ENCODE measurements at places on chromosomes 4 and X.

- ATAC-seq: no peak
These were observed 48.1 kb downstream of the PCDH7 start for GRCh38 chr4:30768277-30768676.

GRCh38 chrX:118347736-118348135, 1.8 kb downstream of the WDR44 start:
- ATAC-seq: no peak

DNA sequence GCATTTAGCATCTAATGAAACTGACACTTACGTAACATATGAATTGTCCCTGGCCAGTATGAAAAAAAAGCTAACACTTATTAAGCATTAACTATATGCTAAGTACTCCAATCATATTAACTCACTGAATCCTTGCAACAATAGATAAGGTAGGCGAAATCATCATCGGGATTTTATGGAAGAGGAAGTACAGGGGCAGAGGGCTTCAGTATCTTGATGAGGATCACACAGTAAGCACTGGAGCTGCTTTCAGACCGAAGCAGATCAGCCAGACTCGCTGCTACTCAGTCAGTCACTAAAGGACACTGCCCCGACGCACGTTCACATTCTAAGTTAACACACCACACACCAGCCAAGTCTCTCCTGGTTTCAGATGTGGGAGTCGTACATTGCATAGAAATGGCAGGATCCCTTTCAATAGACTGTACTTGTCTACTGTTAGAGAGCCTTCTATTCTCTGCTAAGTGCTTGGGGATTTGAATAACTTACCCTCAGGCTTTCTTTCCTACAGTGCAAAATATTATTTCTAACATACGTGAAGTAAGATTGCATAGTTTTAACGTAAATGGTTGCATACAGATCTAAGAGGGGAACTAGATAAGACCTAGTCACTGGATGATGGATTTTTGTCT, 540.2 kb upstream of the TENM3 start:
- ATAC-seq: no peak

- ATAC-seq: no peak
These were observed 73.3 kb downstream of the GBA3 start for GRCh38 chr4:22766068-22766467.

GRCh38 chr4:169263791-169264392, 6.9 kb downstream of the SH3RF1 start:
- ATAC-seq: no peak

GRCh38 chr4:85995361-85995760, 364.5 kb downstream of the MAPK10 start:
- no peak for ATAC-seq

DNA sequence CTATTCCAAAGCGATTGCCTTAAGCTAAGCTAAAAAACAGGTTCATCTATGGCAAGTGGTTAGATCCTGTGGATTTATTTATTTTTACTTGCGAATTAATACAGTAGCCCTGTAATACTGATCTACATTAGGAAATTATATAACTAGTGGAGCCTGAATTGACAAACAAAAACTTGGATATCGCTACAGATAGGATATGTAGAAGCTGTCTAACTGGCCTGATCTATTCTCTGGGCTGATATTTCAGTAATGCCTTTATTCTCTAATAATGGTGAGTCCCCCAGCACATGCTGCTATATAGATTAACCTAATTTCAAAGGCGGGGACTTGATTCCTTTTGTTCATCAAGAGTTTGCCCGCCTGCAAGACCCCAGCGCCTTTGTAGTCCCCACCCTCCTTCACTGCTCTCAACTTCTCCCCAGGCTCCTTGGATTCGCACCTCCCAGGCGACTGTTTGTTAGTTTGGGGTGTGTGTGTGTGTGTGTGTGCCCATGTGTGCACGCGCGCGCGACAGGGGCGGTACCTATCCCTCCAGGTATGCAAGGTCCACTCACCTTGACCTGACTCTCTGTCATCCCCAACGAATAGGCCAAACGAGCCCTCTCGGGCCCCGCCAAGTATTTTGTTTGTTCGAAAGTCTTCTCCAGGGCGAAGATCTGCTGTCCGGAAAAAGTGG, 3.8 kb downstream of the NKX6-1 start:
- ATAC-seq: no peak

GRCh38 chr4:1012034-1012739, 761 bp downstream of the FGFRL1 start:
- no peak for ATAC-seq

DNA sequence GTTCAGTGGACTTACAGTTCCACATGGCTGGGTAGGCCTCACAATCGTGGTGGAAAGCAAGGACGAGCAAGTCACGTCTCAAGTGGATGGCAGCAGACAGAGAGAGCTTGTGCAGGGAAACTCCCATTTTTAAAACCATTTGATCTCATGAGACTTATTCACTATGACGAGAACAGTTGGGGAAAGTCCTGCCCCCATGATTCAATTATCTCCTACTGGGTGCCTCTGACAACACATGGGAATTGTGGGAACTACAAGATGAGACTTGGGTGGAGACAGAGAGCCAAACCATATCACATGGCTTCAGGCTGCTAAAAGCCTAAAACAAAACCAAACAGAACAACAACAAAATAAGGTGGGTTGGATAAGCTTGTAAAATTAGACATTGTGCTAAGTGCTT, 194.4 kb upstream of the CPEB2 start:
- ATAC-seq: no peak

DNA sequence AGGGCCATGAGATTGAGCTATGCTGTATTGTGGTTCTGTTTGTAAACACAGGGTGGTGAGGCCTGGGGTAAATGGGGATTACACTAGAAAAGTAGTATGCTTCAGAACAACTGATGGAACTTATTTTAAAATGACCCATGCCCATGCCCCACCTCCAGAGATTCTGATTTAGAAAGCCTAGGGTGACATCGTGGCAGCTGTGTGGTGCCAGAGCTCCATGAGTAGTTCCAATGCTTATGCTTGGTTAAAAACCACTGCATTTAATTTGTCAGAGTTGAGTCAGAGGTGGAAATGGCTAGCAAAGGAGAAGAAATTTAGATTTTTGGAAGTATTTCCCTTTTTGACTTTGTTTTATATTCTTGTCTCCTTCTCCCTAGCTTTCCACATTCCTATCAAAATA, 63.4 kb upstream of the PDE5A start:
- ATAC-seq: no peak

DNA sequence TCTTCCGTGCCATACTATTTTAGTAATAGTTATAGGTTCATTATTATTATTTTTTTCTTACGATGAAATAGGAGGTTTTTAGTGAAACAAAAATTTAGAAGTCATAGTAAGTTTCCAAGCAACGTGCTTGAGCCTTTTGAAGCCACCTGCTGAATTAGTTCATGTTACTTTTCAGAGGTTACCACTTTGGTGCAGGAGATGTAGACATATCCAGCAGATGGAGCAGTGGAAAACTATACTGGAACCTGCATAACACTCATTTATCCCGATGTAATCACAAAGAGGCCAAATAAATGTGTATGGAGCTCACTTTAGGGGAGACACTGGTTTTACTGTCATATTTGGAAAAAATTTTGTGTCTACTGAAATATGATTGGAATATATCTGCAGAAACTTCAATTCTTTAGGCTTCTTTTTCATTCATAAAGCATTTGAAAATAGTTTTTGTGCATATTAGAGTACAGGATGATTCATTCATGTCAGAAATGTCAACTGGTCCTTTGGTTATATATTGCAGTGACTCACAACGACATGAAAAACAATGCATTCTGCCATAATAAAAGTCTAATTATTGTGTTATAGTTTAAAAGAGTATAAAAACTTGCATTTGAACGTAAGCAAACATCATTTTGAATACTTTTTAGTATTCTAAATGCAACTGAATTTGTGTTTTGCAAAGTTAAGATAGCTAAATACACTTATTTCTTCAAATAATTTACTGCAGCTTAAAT, 2182.9 kb upstream of the TENM3 start:
- no peak for ATAC-seq

GRCh38 chr4:119211867-119212233, 663 bp upstream of the USP53 start:
- no peak for ATAC-seq

DNA sequence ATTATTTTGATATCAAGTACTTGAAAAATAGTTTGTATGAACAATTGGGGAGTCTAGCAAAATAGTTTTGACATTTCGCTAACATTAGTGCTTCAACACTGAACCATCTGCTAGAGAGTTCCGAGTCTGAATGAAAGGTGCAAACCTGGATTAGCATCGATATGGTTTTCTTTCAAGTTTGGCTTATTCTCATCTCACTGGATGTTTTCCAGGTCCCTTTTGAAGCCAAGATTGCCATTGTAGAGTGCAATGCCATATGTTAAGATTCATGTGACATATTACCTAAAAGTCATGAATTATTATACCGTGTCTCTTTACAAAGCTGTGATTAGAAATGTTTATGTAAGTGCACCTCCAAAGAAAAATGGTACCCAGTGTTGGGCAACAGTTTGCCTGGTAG, 36.8 kb upstream of the NAA11 start:
- no peak for ATAC-seq

DNA sequence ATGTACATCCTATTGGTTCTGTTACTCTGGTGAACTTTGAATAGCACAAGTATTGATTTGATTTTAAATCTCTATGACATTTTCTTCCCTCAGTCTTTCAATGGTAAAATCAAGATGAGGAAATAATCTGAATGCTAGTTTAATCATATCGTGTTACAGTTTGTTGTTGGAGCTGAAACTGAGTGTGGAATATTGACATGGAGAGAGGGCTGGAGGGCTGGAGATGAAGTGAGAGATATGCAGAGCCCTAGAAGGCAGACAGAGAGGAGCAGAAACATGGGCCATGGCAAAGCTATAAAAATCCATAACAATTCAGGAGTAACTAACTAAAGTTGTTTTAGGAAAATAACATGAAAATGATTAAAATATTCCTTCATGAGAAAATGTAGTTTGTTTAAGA, 141.1 kb downstream of the BANK1 start:
- no peak for ATAC-seq
